ENCODE measurements at places on chromosomes 6 and 20.

- no peak for DNase-seq
These were observed 15.5 kb downstream of the GSS start for GRCh38 chr20:34940081-34940481.

DNA sequence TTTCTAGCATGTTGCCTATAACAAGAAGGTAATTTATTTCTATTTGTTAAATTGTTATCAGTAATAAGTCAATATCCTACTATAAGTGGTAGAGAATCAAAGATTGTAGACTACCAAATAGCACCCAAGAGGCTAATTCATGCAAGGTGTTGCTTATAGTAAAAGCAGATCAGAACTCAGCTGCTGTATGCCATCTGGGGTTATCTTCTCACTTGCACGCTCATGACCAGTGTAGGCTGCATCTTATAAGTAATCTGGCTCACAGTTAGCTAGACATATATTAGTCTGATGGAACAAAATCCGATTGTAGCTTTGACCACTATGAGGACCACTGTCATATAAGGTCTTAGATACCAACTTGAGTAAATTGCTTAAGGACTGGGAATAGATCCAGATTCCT lies 17.0 kb downstream of the TOP1 start:
- no peak for DNase-seq

DNA sequence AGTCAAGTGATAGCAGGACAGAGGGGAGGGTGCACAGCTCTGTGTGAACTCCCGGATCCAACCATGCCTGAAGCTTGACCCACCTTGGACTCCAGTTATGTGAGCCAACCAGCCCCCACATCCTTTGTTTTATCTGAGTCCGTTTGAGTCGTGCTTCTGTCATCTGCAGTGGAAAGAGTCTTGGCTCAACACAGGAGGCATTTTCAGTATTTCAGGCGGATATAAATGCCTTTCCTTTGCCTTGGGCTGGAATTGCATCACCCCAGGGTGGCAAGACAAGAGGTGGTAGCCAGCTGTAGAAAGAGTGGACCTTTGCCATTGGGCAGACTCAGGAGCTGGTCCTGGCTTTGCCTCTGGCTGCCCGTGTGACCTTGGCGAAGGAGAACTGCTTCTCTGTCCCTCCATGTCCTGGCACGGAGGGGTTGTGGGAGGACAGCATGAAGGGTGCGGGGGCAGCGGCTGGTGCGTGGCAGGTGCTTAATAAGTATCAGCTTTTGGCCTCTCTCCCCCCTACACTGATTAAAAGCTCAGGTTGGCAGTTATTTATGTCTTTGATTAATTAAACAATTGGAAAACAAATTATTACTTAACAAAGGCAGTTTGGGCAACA lies 42.6 kb upstream of the APCDD1L start:
- no peak for DNase-seq

DNA sequence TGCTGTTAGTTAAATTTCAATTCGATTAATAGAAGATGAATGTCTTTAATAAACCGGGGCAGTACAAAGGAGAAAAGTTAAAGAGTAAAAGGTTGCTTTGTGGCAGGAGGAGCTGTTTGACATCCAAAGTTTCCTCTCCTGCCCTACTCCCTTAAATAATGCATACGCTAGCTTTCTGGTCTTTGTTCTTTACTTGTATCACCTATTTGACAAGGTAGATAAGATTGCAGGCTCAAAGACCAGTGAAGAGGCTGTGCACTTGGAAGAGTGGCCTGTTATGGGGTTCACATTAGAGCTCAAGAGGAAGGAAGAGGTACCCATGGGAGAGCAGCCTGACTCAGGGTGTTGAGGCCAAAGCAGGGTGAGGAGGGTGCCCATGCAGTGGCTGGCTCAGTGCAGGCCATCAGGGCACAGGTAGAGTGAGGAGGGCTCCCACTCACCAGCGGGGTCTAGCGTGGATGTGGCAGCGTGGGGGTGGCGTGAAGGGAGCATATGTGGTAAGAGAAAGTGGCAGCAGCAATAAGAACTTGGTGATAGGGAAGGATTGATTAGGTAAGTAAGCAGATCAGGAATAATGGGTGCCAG lies 29.3 kb upstream of the KLHL31 start:
- no peak for DNase-seq

- DNase-seq: no peak
These were observed 953.3 kb upstream of the SLC35B3 start for GRCh38 chr6:9388596-9388995.

DNA sequence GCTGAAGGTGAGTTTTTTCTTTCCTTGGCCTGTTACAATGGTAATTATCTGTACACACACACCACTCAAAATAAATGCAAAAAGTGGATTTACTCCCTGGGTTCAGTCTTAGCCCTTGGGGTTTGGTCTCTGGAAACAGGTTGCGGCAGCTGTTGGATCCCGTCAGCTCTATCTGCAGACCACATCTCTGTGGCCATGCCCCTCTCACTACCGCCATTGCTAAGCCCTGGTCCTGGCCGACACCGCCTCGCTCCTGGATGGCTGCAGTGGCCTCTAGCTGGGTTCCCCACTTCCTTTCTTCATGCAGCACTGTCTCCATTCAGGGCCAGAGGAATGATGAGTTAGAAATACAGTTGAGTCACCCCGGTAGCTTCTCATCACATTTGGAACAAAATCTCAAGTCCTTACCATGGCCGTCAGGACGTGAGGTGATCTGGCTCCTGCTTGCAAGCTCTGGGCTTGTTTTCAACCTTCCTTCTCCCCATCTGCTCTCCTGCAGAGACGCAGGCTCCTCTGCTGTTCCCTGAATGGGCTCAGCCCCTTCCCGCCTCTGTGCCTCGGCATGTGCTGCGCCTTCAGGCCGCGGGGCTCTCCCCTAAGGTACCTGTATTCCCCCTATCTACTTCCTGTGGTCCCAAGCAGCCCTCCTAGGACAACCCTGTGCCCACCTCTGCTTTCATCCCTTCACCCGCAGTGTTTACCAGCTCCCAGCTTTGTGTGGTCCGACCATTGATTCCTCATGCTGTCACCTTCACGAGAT lies 38.0 kb downstream of the EFCAB8 start:
- no peak for DNase-seq

DNA sequence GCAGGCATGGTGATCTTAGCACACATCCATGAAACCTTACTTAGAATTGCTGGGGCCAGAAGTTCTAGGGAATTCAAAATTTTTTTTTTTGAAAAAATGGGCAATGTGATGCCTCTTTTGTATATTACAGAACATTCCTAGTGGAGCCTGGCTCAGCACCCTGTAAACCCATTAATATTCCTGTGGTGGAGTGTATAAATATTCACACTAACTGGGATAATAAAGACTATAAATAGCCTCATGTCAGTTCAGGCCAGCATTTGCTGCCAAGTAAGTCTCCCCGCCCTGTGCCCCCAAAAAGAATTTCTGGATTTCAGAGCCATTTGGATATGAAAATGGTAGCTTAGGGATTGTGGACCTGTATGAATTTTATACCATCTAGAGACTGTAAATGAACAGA lies 14.8 kb downstream of the BANF2 start:
- DNase-seq: no peak

- no peak for DNase-seq
These were observed 85.3 kb downstream of the CDS2 start for GRCh38 chr20:5211803-5212714.

- DNase-seq: no peak
These were observed 37.6 kb upstream of the LYRM2 start for GRCh38 chr6:89675949-89676748.

DNA sequence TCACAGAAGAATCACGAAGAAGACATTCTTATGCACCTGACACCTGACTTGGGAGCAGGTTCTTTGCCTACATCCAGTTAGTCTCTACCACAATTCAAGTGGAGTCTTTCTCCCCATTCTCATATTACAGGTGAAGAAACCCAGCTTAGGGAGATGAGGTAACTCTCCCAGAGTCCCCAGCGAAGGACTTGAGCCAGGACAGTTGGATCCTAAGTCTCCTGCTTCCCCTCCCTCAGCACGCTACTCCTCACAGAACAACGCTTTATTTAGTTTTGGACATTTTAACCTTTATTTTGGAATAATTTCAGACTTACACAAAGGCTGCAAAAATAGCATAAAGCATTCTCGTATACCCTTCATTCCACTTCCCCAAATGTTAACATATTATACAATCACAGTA lies 824 bp upstream of the CSTL1 start:
- DNase-seq: no peak

- no peak for DNase-seq
These were observed 5.2 kb upstream of the IL17A start for GRCh38 chr6:52180787-52181558.

GRCh38 chr6:128848212-128848935 lies 34.6 kb upstream of the LAMA2 start:
- no peak for DNase-seq

DNA sequence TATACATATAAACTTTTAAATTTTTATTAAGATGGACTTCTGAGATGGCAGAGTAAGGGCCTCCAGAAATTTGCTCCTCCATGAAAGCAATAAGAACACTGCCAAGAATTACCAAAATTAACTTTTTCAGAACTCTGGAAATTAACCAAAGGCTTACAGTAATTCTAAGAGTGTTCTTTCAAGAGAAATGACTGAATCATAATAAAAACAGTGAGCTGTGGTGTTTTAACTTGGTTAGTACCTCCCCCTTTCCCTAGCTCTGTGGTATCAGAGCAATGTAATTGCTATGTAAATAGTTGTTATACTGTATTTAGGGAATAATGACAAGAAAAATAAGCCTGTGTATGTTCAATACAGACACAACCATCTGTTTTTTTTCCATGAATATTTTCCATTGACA lies 19.0 kb downstream of the HECA start:
- no peak for DNase-seq

DNA sequence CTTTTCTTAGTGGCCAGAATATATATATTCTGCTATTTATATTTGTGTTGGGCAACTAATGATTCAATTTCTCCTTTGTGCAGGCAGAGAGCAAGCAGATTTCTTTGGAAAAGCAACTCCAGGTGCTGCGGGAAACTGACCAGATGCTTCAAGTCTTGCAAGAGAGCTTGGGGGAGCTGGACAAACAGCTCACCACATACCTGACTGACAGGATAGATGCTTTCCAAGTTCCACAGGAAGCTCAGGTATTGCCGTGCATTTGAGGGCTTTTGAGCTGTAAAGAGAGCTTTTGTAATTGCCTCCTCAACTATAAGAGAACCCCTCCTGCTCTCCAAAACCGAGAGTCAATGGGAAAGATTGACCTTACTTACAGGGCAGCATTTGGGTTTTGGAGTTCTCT lies 203.5 kb downstream of the UTRN start:
- no peak for DNase-seq

GRCh38 chr6:100382031-100382430 lies 82.7 kb downstream of the SIM1 start:
- no peak for DNase-seq

DNA sequence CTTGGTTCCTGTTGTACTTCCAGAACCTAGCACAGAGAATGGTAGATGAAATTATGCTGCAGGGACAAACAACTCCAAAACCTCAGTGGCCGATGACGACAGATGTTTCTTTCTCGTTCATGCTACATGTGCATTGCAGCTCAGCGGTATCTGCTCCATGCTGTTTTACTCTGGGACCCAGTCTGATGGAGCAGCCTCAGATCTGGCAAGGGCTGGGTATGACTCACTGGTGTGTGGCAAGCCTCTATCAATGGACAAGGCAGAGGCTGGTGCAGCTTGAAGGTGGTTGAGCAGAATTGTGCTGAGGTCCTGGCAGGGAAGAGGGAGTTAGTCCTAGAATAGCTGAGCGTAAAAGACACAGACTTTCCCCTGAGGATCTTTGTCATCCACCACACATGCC lies 10.3 kb upstream of the BLCAP start:
- no peak for DNase-seq

GRCh38 chr6:18211338-18211737 lies 53.0 kb downstream of the DEK start:
- no peak for DNase-seq

GRCh38 chr20:32357375-32357868 lies 709 bp upstream of the ASXL1 start:
- peak; percentile 22 for DNase-seq

All from nephron progenitor cell (in vitro differentiated cells).